ENCODE measurements at places on chromosomes 1 and 21.

- no peak for DNase-seq
These were observed 152.3 kb downstream of the PCNX2 start for GRCh38 chr1:233143241-233143640.

DNA sequence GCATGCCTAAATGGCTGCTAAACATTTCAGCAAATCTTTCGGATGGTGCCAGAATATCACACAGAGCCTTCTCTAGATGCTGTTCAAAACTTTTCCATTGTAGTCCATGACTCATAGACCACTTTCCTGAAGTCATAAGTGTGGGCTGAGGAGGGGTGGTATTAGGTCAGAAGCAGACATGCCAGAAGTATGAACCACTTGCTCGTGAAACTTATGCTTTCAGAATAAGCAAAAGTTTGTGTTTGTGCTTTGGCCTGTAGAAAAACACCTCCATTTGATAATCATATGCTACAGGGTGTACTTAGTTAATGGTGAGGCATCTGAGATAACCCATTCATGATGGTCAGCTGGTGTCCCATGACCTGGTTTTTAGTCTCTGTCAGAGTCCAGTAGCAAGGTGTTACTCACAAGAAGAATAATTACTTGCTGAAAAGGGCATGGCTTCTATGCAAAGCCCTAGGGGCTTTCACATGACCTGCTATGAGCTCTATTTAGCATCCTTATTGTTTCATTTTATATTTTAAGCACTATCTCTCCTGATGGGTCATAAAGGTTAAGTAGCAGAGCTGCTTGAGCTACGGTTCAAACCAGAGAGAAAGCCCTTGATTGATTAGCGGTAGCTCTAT is 183.1 kb upstream of the IVNS1ABP start:
- DNase-seq: no peak

GRCh38 chr1:59568158-59568935 is 246.4 kb upstream of the HOOK1 start:
- DNase-seq: no peak

DNA sequence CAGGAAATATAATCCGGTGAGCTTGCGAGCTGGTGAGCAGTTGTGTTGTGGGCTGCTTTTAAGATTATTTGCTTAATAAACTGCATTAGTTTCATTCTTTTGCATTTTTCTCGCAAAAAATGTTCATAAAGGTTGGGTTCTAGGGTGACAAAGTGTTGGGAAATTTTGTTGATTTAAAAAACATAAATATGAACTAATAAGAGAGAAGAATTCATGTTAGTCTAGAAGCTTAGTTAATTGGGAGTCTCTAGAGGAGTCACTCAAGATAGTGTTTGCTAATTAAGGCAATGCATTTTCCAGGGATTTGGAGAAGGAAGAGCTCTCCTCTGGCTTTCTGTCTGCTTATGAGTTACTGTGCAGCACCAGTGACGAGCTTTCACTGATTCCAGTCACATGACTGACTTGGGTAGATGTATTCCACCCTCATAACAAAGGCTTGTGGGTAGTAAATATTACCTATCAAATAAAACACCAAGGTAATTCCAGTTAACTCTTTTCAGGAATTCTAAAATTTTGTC is 417.0 kb downstream of the PTBP2 start:
- no peak for DNase-seq

- peak; percentile 81 for DNase-seq
These were observed at the start of gene PHGDH for GRCh38 chr1:119711804-119712341. Gene PHGDH (plus strand): TSS chr1:119711934. CDS start chr1:119712023, 89 bp downstream.

- DNase-seq: no peak
These were observed 456.7 kb downstream of the LMO4 start for GRCh38 chr1:87785386-87785785.

GRCh38 chr1:39574646-39575045 is 1.9 kb downstream of the PABPC4 start:
- no peak for DNase-seq

GRCh38 chr1:232901255-232901654 is 49.2 kb upstream of the NTPCR start:
- DNase-seq: no peak

- DNase-seq: no peak
These were observed 24.8 kb downstream of the TP53BP2 start for GRCh38 chr1:223820971-223821370.

DNA sequence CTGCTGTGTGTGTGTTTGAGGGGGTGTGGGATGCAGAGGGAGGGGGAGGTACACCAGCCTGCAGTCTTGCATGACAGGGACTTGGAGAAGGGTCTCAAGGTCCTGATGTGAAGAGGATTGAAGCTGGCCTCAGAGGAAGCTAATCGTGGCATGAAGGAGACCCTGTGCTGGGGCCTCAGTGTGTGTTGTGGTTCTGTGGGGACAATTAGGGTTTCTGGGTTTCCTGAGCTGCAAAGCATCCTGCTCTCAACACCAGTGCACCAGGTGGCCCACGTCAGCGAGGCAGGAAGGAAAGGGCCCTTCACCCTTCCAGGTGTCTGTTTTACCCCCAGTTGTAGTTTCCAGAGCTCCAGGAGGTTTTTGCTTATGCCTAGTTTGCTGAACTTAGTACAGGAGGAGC is 52.8 kb downstream of the TENT5C start:
- no peak for DNase-seq

GRCh38 chr1:20699558-20699957 is 18.2 kb downstream of the KIF17 start:
- no peak for DNase-seq

DNA sequence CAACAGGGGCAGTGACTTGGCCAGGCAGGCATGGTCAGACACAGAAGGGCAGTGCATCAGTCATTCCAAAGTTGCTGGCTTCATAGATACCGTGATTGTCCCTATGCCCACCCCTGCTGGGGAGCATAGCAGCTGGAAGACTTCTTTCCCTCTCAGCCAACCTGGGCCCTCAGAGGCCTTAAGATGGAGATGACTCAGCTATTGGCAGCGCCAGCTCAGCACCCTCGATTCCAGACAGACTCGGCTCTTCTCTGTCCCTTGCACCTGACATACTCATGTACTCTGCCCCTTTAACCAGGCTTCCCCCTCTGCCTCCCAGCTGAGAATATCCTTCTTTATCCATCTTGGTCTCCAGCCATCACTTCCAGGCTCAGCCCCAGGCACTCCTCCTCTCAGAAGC is 16.8 kb downstream of the SLAMF8 start:
- DNase-seq: no peak

DNA sequence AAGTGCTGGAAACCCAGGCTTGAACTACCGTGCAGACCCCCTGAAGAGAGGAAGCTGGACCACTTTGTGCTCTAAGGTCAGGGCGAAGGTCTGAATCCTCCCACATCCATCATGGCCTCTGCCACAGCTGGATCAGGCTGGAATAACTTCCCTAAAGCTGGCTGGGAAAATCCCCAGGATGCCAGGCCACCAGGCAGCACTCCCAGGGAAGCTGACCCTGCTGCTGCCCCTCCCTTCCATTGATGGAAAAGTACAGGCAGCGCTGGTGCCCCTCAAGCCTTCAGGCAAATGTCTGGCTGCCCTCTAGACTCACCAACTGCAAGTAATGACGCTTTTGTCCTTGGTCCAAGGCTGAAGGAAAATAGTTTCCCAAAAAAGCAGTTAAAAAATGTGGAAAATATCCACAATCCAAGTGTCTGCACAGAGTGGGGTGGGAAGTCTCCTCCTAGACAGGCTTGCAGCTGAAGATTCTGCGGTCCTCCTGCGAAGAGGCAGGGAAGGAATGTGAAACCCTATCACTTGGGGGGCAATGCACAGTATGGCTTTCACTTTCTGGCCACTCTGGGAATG is 39.9 kb upstream of the TSPAN2 start:
- DNase-seq: no peak

- no peak for DNase-seq
These were observed 15.1 kb downstream of the NFASC start for GRCh38 chr1:204885790-204886189.

- no peak for DNase-seq
These were observed 145.1 kb downstream of the NPHP4 start for GRCh38 chr1:5847013-5847659.

- DNase-seq: no peak
These were observed 8.0 kb downstream of the KIAA1614 start for GRCh38 chr1:180920702-180921101.

DNA sequence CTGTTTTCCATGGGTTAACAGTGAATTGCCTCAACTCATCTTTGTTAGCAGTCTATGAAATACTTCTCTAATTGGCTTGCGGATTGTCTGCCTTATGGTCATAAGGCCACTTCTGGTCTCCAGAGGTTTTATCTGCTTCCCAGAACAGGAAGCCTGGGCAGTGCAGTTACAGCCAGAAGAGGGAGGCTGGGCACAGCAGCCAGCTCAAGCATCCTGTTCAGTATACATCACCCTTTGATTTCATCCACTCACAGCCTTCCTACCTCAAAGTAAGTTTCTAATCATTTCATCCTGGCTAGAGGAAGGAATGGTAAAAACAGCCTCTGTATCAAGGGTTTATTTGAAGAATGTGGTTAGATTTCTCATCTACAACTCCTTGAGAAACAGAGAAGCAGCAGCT is 311.5 kb upstream of the DEPDC1 start:
- no peak for DNase-seq

GRCh38 chr1:154546264-154547063 is 12.0 kb downstream of the UBE2Q1 start:
- peak; percentile 16 for DNase-seq

DNA sequence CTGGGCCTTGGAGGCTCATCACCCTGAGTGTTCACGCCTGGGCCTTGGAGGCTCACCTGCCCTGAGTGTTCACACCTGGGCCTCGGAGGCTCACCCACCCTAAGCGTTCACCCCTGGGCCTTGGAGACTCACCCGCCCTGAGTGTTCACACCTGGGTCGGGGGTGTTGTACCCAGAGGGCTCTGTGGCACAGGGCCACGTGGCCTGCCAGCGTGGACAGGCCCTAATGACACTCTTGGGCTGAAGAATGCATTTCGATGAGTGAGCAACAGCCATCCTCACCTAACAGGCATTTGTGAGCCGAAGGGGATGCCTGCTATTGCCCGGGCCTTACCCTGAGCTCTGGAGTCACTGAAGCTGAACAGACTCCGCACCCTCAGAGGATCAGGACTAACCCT is 17.5 kb downstream of the SLC19A1 start:
- DNase-seq: no peak

GRCh38 chr1:200336901-200337391 is 72.9 kb downstream of the ZNF281 start:
- no peak for DNase-seq

- no peak for DNase-seq
These were observed 26.9 kb upstream of the SH3D21 start for GRCh38 chr1:36279110-36279788.

- DNase-seq: no peak
These were observed 611.5 kb upstream of the RGS18 start for GRCh38 chr1:191546803-191547202.

DNA sequence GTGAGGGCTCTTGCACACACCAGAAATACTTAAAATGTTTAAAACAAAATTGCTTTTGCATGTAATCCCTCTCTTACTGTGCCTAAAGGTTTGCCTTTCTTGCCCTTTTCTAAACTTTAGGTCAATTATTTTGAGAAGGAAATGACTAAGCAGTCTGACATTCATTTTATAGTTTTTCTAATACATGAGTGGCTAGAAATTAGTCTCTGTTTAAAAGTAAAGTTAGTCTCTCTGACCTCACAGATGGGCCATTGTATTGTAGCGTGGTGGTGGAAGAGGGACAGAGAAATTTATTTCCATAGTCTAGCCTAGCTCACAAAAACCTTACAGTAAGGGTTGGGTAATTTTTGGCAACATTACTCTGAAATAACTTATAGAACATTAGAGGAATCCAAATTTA is 3.6 kb upstream of the COL11A1 start:
- DNase-seq: no peak

DNA sequence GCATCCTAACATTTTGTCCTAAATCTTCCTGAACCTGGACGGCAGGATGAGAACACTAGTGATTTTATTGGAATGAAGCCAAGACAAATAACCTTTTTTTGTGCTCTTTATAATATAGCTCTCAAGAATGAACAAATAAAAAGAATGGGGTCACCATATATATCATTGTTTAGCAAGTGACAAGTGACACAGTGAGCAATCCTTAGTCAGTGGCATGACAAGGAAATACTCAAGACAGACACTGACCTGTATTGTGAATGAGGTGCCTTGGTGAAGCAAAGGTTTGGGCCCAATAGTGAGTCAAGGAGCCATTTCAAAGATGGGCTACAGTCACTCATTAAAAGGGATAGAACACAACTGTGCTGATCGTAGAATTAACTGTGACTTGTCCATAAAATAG is 35.7 kb downstream of the PTGFR start:
- DNase-seq: no peak

GRCh38 chr1:101193733-101194169 is 43.1 kb upstream of the S1PR1 start:
- DNase-seq: no peak

DNA sequence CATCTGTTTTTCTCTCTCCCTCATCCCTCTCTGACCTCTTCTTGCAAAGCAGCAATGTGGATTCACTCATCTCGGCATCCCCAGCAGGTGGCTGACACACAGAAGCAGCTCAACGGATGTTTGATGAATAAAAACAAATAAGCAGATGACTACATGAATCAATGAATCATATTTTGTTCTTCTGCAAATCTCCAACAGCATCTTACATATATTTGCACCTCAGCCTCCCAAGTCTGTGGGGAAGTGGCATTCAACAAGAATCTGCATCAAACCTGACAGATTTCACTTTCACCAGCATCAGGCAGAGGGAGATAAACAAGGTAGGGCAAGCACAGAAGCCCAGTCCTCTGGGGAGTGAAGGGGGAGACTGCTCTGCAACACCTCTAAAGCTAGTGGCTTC is 34.0 kb downstream of the CAPN8 start:
- no peak for DNase-seq

GRCh38 chr1:110185181-110185580 is 24.9 kb upstream of the KCNC4 start:
- no peak for DNase-seq

GRCh38 chr1:214899908-214900460 is 182.6 kb upstream of the KCNK2 start:
- no peak for DNase-seq

DNA sequence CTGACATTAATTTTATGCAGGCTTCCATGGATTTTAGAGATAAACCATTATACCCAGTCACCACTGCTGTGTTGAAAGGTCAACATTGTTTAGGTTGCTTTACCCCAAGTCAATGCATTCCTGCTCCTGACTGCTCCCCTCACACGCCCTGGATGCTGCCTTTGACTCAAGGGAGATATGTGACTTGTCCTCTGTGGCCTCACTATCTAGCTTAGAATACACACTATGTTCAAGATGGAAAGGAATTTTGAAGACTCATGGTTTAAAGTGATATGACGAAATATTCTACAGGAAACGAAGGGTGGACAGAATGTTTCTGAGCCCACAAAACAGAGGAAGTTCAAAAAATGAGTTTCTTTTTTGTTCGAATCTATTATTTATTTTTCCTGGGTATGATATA is 170.4 kb upstream of the NR5A2 start:
- DNase-seq: peak; percentile 57

DNA sequence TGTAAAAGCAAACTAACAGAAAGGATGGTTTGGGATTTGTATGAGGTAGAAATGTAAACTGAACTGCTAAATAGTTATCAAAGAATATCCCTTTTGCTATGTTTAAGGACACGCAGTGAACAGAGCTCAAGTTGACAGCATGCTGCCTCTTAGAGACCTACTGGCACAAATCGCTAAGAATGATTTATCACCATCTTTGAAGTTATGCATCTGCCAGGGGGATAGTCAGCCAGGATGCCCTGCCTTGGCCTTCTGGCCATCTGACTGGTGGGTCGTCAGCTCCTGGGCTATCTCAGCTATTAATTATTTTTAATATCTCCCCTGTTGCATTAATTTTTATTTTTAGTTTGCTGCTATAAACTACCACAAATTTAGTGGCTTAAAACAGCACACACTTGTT is 334.8 kb upstream of the KAZN start:
- no peak for DNase-seq

Data from GF-D8 (cell line).